ENCODE measurements at places on chromosomes 1 and 21. TPM values are rescaled to one million over a fixed set of nuclear protein-coding genes. Genes with fewer than 3 reads are reported as not detected.

GRCh38 chr1:117284399-117285215, 73.9 kb upstream of the VTCN1 start:
- peak; percentile 72 for DNase-seq

GRCh38 chr1:33088119-33088906, 7.4 kb downstream of the AZIN2 start:
- peak; percentile 22 for DNase-seq

DNA sequence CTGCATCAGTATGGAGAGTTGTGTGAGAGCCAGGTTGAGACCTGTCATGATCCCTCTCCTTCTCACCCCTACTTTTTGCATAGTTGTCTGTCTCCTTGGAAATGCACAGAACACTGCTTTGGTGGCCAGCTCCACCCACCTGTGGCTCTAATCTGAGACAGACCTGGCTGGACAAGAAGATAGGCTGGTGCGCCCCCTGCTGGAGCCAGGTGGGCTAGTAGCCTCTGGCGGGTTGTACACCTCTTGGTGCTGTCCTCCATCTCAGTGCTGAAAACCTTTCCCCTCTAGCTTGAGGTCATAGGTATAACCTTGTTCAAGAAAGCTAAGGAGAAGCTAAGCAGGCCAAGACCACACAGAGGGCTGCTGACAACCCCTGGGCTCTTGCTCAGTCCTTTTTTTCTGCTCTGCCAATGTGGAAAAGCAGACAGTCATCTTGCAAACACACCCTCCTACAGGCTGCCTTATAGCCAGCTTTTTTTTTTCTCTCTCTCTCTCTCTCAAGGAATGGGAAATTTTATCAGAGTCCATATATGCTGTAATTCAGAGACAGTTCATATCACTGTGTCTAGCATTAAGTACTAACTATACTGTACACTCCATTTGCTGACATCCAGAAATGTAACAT, 58.8 kb upstream of the SPATA6 start:
- DNase-seq, result peak; percentile 58

GRCh38 chr21:28775071-28775470, 217.6 kb downstream of the LTN1 start:
- DNase-seq, result peak; percentile 8

DNA sequence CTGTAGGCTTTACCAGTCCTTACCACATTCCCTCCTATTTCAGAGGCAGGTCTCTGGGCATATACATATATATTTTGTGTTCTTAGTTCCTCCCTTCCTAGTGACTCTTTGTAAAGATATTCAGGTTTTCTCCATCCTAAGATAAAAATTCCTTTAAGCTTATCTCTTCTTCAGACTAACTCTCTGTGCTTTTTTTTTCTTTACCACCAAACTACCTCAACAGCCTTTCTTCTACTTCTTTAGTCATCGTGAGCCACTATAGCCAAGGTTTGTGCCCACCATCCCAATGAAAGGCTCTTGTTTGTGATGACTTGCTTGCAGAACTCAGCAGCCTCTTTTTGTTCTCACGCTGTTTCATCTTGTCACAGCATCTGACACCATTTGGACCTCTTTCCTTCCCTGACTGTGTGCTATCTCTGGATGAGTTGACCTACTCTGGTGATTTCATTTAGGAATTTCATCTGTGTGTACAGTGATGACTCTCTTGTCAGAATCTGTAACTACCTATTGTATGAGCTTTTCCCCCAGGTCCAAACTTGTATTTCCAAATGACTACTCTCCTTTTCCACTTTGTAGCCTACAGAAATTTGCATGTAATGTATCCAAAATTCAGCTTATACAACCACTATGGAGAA, 59.0 kb upstream of the MACF1 start:
- DNase-seq, result peak; percentile 80

GRCh38 chr1:101081496-101082488, 56.2 kb upstream of the DPH5 start:
- DNase-seq, result no peak

DNA sequence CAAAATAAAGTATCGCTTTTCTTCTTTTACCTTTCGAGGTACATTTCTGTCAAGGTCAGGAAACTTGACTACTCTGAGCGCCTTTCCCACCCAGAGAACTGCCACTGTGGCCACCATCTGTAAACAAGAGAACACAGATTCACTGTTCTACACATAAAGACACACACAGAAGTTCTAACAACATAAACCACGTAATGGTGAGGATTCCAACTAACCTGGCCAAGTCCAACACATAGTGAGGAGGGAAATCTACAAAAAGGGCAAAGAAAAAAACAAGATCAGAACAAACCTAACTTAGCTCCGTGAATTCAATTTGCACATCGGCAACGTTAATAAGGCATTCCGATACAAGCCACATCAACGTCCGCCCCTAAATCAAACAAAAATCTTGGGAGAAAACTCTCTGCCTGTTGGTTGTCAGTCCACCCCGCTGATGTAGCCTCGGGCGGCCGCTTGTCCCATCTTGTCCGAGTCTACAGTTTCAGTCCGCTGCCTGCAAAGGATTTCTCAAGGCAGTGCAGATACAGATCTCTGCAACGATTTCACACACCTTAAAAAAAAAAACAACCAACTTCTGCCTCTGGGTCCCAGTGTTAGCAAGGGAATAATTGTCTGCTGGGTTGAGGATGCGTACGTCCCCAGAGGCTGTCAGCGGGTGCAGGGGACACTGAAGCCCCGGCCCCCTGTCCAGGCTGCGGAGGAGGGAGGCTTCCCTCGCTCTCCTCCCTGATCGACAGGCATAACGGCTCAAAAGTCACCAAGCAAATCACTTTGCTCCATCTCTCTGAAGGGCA, 1.0 kb downstream of the SLC35D1 start:
- peak; percentile 85 for DNase-seq

DNA sequence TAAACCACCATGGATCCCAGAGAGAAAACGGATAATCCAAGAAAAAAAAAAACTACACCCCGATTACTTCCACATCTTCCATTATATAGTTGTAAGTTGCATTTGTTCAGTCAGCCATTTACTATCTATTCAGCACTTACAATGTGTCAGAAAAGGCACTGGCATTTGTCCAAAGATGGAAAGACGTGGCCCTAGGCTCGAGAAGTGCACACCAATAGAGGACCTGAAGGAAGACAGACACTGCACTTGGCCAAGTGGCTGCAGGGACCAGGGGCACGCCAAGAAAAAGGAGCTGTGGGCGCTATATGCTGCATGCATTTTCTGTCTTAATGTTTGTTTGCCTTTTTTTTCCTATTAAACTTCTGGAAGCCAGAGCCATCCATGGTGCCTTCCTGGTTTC, 45.2 kb upstream of the LYST start:
- DNase-seq, result no peak

DNA sequence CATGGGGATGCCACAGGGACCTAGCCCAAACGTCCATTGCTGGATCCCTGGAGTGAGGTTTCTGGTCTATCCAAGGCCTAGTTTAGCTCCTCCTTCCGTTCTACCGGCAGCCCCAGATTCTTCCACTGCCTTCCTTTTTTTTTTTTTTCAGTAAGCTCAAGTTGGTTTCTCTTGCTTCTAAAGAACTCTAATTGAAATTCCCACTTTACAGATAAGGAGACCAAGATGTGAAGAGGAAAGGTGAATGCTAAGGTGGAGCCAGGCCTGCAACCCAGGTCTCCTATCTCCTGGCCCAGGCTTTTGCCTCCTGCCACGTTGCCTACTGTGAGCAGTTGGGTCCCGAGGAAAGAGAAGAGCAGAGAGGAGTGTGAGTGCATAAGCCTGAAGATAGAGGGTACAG, 31.5 kb upstream of the CLIC4 start:
- no peak for DNase-seq

DNA sequence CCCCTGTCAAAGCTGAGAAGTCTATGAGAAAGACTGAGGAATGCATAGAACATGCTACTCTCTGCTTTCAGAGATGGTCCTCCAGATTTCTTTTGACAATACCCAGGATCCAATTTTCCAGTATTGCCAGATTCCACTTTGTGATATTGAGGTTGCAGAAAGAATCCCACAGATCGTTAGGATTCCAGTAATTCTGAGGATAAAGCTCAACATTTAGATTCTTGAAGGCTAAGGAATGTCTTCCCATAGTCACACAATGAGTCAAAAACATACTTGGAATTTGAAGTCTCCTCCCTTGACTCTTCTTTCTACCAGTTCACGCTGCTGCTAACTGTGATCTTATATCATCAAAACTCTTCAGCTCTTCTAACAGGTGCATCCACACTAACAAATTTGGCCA, 57.1 kb downstream of the TNFSF18 start:
- DNase-seq, result no peak

DNA sequence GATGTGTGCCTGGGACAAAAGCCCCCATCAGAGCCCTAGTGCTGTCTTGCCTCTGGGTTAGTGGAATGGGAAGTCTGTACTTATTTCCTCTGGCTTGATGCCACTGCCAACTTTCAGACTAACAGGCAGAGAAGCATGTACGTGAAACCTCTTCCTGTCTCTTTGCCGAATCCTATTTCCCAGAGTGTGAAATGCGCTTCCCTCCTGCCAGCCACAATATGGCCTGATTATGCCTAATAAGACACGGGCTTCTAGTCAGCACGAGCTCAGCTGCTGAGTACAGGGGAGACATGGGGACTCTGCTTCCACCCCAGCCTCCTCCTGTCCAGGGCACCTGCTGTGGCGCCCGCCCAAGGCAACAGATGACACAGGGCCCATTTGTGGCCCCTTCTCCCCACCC, 111.4 kb downstream of the KCND3 start:
- no peak for DNase-seq

DNA sequence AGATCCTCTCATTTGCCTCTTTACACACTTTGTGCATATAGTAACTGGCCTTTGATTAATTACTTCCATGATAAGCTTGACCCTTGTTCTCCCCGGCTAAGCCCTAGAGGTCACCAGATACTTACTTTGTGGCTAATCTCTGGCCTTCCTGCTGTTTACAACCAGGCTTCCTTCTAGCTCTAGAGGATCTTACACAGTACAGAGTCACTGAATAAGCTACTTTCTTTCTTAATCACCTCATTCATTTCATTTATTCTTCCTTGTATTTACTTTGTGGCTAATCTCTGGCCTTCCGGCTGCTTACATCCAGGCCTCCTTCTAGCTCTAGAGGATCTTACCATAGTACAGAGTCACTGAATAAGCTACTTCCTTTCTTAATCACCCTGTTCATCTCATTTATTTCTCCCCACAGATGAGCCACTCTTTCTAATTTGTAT, 144.3 kb upstream of the C1orf21 start:
- DNase-seq, result peak; percentile 63

- DNase-seq, result no peak
Measured at GRCh38 chr1:171142416-171143385, 42.4 kb upstream of the FMO2 start.

LCE6A gene
- not detected for total RNA-seq

VSIG8 gene
- not detected for total RNA-seq

AADACL4 gene
- total RNA-seq, result not detected

ADAMTSL4 gene
- 1.6 TPM for total RNA-seq

FMN2 gene
- total RNA-seq, result not detected

CELF3 gene
- total RNA-seq, result not detected

Data from bronchial epithelial cell (primary cell).